T-helper 17 cell (primary cell): ENCODE measurements at places on chromosomes 7 and 10.

DNA sequence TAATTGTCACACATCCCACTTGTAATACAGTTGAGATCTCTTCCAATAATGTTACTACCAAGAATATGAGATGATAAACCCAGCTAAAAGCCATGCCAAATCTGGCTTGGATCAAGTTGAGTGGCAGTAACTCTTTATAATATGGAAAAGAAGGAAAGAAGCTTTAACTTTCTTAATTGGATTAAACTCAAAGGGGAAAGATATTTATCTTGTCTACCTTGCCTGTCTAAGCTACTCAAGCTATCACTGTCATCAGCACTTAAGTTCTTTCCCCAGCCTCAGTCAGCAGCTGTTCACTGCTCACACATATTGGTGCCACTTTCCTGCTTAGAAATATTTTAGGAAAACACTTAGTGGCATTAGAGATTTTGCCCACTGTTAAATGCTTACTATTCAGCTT, 350.7 kb downstream of the IPMK start:
- no peak for DNase-seq

DNA sequence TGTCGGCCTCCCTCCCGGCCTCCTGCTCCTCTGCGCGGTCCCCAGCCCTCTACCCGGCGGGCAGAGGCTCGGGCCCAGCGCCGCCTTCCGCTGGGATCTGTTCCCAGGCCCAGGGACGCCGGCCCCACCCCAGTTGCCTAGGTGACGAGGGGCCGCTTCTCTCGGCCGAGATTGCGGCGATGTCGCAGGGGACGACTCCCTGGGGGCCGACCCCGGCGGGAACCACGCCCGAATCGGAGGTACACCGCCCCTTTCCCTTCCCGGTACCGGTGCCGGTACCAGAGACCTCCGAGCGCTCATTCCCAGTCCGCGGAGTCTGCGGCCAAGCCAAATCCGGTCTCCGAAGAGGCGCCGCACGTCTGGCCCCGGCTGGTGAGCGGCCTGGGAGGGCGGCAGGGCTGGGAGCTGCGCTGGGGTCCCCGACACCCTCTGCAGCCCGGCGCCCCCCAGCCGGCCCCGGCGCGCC, at the start of gene CABCOCO1:
Gene CABCOCO1 (plus strand): TSS at position 136 of the 466 bp plus-strand sequence. CDS start 44 bp downstream, at position 180.
- DNase-seq: no peak

DNA sequence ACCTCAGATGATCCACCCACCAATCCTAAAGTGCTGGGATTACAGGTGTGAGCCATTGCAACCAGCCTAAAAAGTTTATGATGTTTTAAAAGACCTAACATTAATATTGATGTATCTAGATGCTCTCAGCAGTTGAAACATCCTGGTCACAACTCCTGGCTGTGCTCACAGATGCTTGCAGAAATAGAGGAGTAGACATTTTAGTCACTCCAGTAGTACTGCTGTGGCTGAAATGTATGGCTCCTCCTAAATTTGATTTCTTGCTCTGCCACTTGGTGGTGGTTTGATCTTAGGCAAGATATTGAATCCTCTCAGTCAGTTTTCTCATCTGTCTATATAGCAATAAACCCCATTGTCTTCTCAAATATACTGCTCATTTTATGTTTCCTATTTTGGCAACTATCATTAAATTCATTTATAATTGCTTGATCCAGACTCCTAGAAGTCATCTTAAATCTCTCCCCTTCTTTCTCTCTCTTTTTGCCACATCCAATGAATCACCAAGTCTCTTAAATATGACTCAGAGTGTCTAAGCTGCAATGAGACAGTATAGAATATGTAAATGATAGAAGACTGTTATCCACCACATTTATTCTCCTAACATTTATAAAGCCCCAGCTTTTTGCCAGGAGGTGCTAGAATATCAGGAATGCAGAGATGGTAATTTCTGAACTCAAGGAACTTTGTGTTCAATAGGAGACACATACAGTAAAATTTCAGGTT, 78.1 kb upstream of the NRBF2 start:
- DNase-seq: no peak

- no peak for DNase-seq
These were observed 12.3 kb downstream of the BTAF1 start for GRCh38 chr10:91935886-91936285.

- no peak for DNase-seq
These were observed 128.8 kb upstream of the SMIM30 start for GRCh38 chr7:113247198-113247597.

DNA sequence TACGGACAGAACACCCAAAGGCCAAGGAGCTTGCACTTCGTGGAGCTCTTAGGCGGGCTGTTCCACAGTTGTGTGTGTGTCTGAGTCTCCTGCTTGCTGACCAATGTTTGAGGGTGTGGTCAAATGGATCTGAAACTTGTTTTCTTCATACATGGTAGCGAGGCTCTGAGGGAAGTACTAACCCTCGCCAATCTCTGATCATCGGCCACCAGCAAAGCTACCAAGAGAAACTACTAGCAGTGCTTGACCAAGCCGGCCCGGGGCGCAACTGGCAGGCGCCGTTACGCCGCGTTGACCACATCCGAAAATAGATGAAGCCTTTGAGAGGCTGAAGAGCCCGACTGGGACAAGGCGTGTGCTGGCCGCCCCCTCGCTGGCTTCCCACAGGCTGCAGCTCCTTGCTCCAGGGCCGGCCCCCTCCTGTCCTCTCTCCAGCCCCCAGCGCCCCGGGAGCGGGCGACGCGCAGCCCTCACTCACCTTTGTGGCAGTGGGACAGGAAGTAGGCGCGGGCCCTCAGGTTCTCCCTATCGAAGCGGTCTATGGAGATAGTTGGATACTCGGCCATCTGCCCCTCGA, 384 bp downstream of the DCLRE1C start:
- no peak for DNase-seq

GRCh38 chr7:2971914-2972834, 71.5 kb downstream of the CARD11 start:
- no peak for DNase-seq

DNA sequence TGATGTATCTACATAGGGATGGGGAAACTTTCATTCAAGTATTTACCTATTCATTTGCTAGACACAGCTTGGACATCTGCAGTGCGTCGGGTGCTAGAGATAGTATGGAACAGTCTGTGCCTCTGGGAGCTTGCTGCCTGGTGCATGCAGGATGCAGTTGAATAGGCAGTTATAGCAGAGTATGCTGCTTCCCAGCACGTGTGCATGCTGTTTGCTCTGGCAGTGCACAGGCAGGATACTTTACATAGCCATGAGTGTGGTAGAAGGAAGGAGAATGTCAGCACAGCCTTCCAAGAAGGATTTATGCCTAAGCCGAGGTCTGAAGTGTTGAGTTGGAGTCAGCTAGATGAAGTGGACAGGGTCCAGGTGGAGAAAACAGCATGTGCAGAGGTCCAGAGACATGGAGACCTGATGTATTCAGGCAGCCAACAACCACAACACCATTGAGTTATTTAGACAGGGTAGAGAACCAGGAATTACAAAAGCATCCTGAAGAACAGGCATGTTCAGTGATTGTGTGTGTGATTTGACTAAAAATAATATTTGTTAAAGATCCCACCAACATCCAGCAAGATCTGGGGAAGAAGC, 8.1 kb downstream of the MAP3K8 start:
- no peak for DNase-seq

DNA sequence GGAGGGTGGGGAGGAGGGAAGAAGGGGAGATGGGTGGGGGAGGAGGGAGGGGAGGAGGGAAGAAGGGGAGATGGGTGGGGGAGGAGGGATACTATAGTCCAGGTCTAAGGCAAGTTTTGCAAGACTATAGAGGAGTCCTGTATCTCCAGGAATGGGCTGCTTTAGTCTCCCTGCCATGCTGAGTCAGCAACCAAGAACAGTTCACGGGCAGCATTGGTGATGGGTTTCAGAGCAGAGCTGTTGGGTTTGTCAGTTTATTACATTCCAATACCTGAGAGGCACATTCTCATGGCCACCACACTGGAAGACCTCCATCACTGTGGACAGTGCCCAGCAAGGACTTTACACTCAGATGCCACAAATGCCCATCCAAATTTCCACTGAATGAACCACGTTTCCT, 212.7 kb downstream of the GRM8 start:
- no peak for DNase-seq

GRCh38 chr10:62185919-62186692, 82.5 kb downstream of the RTKN2 start:
- no peak for DNase-seq

DNA sequence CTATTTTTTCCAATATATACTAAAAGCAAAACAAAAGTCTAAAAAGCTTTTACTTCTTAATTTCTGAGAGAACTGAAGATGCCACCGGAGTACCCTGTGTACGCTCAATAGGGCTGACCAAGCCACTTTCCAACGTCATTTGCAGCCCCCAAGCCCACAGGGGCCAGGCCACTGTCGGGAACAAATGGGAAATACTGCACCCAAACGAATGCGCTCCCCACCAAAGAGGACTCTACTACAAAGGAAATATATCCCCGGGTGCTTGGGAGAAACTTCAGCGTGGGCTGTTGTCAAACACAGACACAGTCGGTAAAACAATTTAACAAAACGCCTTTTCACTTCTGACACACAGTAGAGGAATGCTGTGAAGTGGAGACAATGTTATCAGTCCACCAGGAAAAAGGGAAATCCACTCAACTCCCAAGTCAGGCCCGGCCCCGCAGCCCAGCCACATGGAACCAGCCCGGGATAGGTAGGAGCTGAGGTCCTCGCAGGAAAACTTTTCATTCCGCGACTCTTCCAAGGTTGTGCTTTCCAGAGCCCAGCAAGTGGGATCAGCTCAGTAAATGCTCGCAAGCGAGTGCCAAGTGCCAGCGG, 1.4 kb downstream of the PARD3 start:
- DNase-seq: no peak

DNA sequence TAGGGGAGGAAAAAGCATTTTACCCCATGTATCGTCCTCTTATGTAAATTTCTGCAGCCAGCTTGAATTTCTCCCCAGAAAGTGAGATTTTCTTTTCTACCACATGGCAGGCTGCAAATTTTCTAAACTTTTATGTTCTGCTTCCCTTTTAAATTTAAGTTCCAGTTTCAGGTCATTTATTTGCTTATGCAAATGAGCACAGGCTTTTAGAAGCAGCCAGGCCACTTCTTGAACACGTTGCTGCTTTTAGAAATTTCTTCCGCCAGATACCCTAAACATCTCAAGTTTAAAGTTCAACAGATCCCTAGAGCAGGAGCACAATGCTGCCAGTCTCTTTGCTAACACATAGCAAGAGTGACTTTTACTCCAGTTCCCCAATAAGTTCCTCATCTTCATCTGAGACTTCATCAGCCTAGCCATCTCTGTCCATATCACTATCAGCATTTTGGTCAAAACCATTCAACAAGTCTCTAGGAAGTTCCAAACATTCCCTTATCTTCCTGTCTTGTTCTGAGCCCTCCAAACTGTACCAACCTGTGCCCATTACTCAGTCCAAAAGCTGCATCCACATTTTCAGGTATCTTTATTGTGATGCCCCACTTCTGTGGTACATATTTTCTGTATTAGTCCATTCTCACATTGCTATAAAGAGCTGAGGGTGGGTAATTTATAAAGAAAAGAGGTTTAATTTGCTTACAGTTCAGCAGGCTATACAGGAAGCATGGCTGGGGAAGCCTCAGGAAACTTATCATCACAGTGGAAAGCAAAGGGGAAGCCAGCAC, 16.3 kb downstream of the EZH2 start:
- no peak for DNase-seq

- no peak for DNase-seq
These were observed 62.9 kb downstream of the ELMO1 start for GRCh38 chr7:37385787-37386186.

DNA sequence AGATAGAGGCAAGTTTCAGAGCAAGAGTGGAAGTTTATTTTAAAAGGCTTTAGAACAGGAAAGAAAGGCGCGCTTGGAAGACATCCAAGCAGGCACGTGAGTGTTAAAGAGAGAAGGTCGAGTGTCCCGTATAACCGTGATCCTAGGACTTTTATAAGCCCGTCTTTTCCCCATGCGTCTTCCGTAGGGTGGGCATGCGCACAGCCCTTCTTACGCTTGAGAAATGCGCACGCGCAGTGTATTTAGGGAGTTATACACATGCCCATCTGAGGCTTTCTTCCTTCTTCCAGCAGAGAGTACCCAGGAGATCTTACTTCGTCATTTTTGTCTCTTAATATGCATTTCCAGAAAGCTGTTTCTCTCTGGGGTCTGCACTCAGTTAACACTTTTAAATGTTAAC, 52.4 kb downstream of the CALD1 start:
- no peak for DNase-seq

- DNase-seq: no peak
These were observed 387.4 kb upstream of the CELF2 start for GRCh38 chr10:10630281-10630680.

- no peak for DNase-seq
These were observed 13.7 kb downstream of the SRGN start for GRCh38 chr10:69101451-69102095.

- no peak for DNase-seq
These were observed 7.0 kb downstream of the ANKMY2 start for GRCh38 chr7:16638282-16639280.

GRCh38 chr10:17512341-17513001, 58.1 kb upstream of the ST8SIA6 start:
- DNase-seq: no peak

DNA sequence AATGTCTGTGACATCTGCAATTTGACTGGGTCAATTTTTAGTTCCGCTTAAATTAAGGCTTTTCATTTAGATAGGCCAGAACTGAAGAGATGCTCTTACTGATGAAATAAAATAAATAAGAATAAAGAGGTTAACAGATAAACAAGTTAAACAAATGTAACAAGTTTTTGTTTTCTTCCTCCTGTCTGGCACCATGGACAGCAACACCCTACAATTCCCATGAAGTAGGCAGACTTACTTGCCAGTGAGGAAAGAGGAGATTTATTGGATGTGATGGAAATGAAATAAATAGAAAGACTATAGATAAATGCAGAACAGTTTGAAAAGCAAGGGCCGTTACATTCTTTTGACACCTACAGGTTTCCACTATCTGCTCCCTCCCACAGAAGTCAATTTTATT, 118.5 kb downstream of the AMPH start:
- DNase-seq: no peak

DNA sequence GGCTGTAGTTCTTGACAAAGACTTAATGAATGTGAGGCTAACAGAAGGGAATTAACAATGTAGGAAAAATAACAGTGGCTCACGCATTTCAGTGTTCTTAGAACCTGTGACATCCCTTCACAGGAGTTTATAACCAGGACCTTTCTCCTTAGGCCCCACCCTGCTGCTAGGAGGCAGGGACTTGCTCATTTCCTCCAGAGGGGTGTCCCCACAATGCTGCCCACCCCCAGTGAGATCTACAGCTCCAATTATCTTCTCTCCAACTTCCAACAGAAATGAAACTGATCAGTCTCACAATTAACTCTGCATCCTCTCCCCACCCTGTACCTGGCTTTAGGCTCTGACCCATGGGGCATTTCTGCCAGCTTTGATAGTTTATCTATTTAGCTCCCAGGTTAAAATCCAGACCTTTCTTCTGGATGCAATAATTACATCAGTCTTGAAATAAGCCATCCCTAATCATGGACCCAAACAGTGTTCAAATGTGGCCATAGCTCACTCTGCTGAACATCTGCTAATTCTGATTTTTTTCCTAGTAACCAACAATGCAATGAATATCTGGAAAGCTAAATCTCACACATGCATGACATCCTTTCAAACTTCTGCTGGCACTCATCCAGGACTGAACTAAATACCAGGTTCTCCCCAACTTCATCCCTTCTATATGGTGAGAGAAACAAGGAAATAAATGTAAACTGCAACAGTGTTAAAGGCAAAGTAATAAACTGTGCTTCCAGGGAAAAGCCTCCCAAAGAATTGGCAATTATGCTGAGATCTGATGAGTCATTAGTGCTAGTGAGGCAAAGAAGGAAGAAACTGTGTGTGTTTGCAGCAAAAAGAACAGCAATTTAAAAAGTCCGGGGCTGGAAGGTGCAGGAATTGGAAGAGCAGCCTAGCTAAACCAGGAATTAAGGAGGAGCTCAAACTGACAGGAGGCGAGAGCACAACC, 64.6 kb downstream of the HERPUD2 start:
- no peak for DNase-seq
